ENCODE measurements at places on chromosomes 16 and 17.

GRCh38 chr16:66346221-66346620 is 20.3 kb upstream of the CDH5 start:
- DNase-seq, result no peak

GRCh38 chr17:7846063-7846735 is 8.7 kb upstream of the TMEM88 start:
- DNase-seq, result no peak

DNA sequence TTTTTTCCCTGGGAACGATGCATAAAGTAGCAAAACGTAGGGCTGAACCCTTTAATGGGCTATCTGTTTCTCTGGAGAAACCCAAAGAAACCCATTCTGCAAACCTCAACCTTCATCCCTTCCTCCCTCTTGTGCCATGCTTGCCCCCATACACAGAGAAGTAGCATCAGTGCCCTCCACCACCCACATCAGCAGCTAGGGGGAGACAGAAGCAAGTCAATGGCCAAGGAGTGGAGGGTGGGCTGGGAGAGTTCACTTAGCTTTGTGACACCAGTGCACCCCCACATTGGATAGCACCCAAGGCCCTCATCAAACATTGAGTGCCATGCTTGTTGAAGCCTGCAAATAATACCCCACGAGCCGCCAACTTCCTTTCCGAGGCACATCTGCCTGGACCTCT is 282.4 kb downstream of the ABCC12 start:
- no peak for DNase-seq

- DNase-seq, result no peak
These were observed 332.0 kb downstream of the BCAS3 start for GRCh38 chr17:61009663-61010062.

GRCh38 chr16:81350306-81350615 is 35.5 kb downstream of the GAN start:
- no peak for DNase-seq
